ENCODE measurements at places on chromosomes 7 and 10. TPM values are rescaled to one million over a fixed set of nuclear protein-coding genes. Genes with fewer than 3 reads are reported as not detected.

GRCh38 chr10:93406364-93407145, 75.6 kb downstream of the MYOF start:
- no peaks in the 10 kb centered on the region for H3K27me3 ChIP-seq
- no peak for DNase-seq
- H3K36me3 ChIP-seq: no peaks in the 10 kb centered on the region
- H3K4me3 ChIP-seq: no peak overlapping the region
- no peak overlapping the region for H3K27ac ChIP-seq
- no peaks in the 10 kb centered on the region for H3K4me1 ChIP-seq

GRCh38 chr7:81710751-81711150, 59.1 kb downstream of the HGF start:
- H3K4me1 ChIP-seq: no peaks in the 10 kb centered on the region
- no peaks in the 10 kb centered on the region for H3K27me3 ChIP-seq
- DNase-seq: no peak
- no peaks in the 10 kb centered on the region for H3K36me3 ChIP-seq
- no peak overlapping the region for H3K4me3 ChIP-seq
- H3K27ac ChIP-seq: no peak overlapping the region

DNA sequence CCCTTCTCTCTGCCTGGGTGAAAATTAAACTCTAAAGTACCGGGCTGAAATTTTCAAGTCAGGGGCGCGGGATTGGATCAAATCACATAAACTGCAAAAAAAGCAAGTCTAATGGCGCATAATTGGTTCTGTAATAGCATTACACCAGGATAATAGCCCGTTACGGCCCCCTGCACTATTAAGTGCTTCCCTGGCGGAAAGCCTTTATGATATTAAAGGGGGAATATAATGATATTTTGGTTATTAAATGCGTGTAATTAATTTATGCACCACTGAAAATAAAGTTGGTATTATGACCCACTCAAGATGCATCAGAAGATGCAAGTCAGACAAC, 744 bp upstream of the DRGX start:
- no peaks in the 10 kb centered on the region for H3K4me1 ChIP-seq
- H3K27me3 ChIP-seq: peaks cover 58% of the 10 kb centered on the region
- no peak overlapping the region for H3K4me3 ChIP-seq
- H3K36me3 ChIP-seq: no peaks in the 10 kb centered on the region
- no peak overlapping the region for H3K27ac ChIP-seq

- H3K27ac ChIP-seq: no peak overlapping the region
- no peaks in the 10 kb centered on the region for H3K4me1 ChIP-seq
- no peaks in the 10 kb centered on the region for H3K27me3 ChIP-seq
- H3K36me3 ChIP-seq: no peaks in the 10 kb centered on the region
- H3K4me3 ChIP-seq: no peak overlapping the region
Measured at GRCh38 chr7:114944745-114945625, 23.1 kb downstream of the MDFIC start.

DNA sequence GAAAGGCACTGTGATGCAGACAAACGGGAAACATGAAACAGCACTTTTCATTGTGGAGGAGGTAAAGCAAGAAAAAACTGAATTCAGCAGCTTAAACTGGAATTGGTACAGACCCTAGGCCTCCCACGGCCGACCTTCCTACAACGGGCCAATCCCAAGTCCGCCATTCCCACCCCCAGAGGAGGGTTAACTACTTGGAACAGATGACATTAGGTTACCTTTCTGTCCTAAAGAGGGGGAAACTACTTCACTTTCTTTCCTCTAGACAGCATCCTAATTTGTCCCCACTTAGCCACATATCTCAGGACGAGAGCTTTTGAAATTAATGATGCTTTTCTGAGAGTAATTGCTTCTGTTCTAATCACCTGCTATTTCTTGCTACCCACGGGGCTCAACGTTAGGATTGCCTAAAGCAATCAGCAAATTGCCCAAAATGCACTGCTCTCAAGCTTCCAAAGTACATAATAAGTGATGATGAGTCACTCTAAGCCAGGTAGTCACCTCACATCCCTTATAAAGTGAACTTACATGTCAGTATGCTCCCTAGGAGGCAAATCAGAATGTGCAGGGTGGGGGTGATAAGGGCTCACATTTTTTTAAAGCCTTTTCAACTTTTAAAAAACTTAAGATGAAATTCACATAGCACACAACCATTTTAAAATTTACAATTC, 36.7 kb downstream of the LSM5 start:
- H3K4me3 ChIP-seq: no peak overlapping the region
- H3K36me3 ChIP-seq: no peaks in the 10 kb centered on the region
- H3K4me1 ChIP-seq: no peaks in the 10 kb centered on the region
- DNase-seq: no peak
- H3K27me3 ChIP-seq: no peaks in the 10 kb centered on the region
- H3K27ac ChIP-seq: no peak overlapping the region

GRCh38 chr10:62818426-62819011, 2.4 kb upstream of the EGR2 start:
- H3K4me3 ChIP-seq: peak overlapping the region; percentile 98
- DNase-seq: peak; percentile 79
- H3K36me3 ChIP-seq: no peaks in the 10 kb centered on the region
- H3K27me3 ChIP-seq: peaks cover 11% of the 10 kb centered on the region
- no peak overlapping the region for H3K27ac ChIP-seq
- peaks cover 3% of the 10 kb centered on the region for H3K4me1 ChIP-seq

DNA sequence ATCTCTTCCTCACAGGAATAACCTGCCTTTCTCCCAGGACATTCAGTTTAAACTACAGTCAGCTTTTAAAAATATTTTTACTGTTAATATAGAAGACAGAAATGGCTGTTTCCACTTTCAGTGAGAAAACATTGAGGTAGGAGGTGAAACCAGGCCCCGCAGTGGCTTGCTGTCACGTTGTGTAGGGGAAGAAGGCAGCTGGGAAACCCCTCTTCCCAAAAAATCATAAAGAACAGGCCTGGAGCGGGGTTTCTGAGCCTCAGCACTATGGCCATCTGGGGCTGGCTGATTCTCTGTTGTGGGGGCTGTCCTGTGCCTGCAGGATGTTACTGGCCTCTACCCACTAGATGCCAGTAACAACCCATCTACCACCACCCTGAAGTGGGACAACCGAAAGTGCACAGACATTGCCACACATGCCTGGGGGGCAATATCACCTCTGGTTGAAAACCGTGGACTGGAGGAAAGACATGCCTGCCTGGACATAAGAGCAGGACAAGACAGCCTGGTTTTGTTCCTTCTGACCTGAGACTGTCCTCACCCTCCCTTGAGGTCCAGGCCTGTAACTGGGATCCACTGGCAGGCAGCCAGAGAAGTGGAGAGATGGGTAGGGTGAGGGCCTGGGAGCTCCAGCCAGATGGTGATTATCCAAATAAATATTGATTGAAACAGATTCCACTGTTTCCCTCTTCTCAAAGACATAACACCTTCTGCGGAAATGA, 43.9 kb downstream of the KCNH2 start:
- no peaks in the 10 kb centered on the region for H3K27me3 ChIP-seq
- H3K4me1 ChIP-seq: no peaks in the 10 kb centered on the region
- no peaks in the 10 kb centered on the region for H3K36me3 ChIP-seq
- no peak overlapping the region for H3K27ac ChIP-seq

GRCh38 chr7:78333530-78334425, 535.2 kb downstream of the PHTF2 start:
- H3K4me1 ChIP-seq: peaks cover 4% of the 10 kb centered on the region
- no peak overlapping the region for H3K27ac ChIP-seq
- H3K4me3 ChIP-seq: peak overlapping the region; percentile 11
- no peaks in the 10 kb centered on the region for H3K27me3 ChIP-seq
- DNase-seq: no peak
- no peaks in the 10 kb centered on the region for H3K36me3 ChIP-seq

- no peaks in the 10 kb centered on the region for H3K4me1 ChIP-seq
- no peaks in the 10 kb centered on the region for H3K36me3 ChIP-seq
- H3K4me3 ChIP-seq: no peak overlapping the region
- H3K27ac ChIP-seq: no peak overlapping the region
- DNase-seq: no peak
Measured at GRCh38 chr10:95835149-95835860, 72.5 kb upstream of the CC2D2B start.

GRCh38 chr7:192701-193480, 520 bp downstream of the FAM20C start:
- H3K4me3 ChIP-seq: peak overlapping the region; percentile 80
- H3K27ac ChIP-seq: no peak overlapping the region
- no peak for DNase-seq
- no peaks in the 10 kb centered on the region for H3K4me1 ChIP-seq
- peaks cover 14% of the 10 kb centered on the region for H3K36me3 ChIP-seq

GRCh38 chr7:28054531-28055160, 125.9 kb downstream of the JAZF1 start:
- DNase-seq: no peak
- no peaks in the 10 kb centered on the region for H3K36me3 ChIP-seq
- no peaks in the 10 kb centered on the region for H3K27me3 ChIP-seq
- no peak overlapping the region for H3K27ac ChIP-seq
- H3K4me1 ChIP-seq: peaks cover 5% of the 10 kb centered on the region

DNA sequence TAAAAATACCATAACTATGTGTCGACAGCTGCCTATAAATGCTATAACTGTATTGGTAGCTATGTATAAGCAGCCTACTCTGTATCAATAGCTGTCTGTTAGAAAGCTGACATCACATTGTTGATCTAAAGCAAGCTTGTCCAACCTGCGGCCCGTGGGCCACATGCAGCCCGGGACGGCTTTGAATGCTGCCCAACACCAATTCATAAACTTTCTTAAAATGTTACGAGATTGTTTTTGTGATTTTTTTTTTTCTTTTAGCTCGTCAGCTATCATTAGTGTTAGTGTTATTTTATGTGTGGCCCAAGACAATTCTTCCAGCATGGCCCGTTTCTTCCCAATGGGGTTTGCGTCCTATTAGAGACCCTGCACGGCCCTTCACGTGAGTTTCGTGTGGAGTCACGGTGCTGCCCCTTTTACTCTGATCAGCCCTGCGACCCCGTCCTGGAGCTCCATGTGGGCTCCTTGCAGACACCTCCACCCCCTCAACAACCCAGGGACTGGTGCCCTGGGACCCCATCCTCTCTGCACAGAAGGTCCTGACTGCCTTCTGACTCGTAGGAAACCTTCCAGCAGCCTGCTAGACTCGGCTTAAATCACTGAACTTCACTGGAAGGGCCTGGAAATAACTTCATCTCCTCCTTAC, 4.5 kb upstream of the PRKAR1B start:
- no peak overlapping the region for H3K27ac ChIP-seq
- H3K4me3 ChIP-seq: no peak overlapping the region
- no peak for DNase-seq
- peaks cover 14% of the 10 kb centered on the region for H3K36me3 ChIP-seq

DNA sequence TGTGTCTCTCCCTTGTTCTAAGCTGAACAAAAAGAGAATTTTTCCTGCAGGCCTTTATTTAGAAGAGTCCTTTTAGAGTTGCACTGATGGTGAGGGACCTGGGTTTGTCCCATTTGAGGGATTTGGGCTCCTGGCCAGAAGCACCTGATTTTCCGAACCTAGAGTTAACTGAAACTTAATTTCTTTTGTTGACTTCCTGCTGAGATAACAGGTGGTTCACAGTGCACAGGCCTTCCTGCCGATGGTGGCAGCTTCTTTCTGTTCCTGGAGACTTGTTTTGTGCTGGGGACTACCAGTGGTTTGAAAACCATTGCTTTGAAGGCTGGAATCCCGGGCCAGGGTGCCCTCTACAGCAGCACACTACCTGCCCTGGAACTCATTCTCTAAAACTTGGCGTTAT, 99.2 kb downstream of the SUGCT start:
- no peaks in the 10 kb centered on the region for H3K4me1 ChIP-seq
- no peak overlapping the region for H3K4me3 ChIP-seq
- H3K27ac ChIP-seq: no peak overlapping the region
- H3K27me3 ChIP-seq: no peaks in the 10 kb centered on the region

DNA sequence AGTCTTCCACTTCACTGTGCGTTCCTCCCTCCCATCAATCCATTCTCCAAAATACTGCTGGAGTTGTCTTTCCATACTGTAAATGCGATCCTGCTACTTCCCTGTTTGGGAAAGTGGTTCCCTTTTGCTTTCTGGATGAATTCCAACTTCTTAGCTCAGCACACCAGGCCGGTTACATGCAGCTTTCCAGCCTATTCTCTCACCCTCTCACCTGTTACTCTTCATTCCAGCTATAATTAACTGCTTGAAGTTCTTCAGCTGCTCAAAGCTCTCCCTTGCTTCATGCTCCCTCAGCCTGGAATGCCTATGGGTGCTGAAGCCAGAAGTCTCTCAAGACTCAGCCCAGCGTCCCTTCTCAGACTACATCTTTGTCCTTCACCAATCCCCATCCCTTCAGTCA, 6.0 kb upstream of the ZNRF2 start:
- H3K4me3 ChIP-seq: no peak overlapping the region
- H3K27ac ChIP-seq: no peak overlapping the region
- H3K36me3 ChIP-seq: no peaks in the 10 kb centered on the region

- H3K4me1 ChIP-seq: no peaks in the 10 kb centered on the region
- no peaks in the 10 kb centered on the region for H3K27me3 ChIP-seq
- DNase-seq: no peak
- H3K36me3 ChIP-seq: peaks cover 32% of the 10 kb centered on the region
- H3K27ac ChIP-seq: no peak overlapping the region
Measured at GRCh38 chr10:119933179-119933578, 40.6 kb downstream of the SEC23IP start.

DNA sequence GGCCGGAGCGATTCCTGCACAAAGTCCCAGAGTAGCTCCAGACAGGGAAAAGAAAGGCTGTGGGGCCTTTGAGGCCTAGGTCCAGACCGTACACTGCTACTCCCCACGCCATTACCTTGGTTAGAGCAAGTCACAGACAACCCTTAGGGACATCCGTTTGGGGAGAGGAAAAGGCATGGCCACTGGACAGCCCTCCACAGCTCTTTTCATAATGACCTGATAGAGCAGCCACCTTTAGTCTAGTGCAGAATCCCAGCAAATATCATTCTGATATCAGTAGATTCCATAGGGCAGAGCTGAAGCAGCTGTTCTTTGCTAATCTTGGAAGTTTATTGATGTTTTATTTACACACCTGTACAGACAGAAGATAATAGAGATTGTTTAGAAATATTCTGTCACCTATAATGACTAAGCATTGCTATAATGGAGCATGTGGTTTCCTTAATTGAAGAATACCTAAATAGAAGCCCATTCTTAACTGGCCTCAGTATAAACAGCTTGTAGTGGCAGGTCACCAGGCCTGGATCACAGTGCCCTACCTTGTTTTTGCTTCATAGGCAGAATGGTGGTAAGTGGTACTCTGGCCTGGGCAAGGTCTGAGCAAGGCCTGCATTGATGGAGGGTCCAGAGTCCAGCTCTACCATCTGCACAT, 27.9 kb downstream of the OGDH start:
- no peak overlapping the region for H3K4me3 ChIP-seq
- no peaks in the 10 kb centered on the region for H3K27me3 ChIP-seq
- H3K4me1 ChIP-seq: no peaks in the 10 kb centered on the region
- H3K36me3 ChIP-seq: no peaks in the 10 kb centered on the region
- H3K27ac ChIP-seq: peak overlapping the region; percentile 64

YWHAG gene
- 94.2 TPM for total RNA-seq

PKD2L1 gene
- total RNA-seq: not detected

TBRG4 gene
- total RNA-seq: 67.8 TPM

KNDC1 gene
- 8.7 TPM for total RNA-seq

Data from kidney (tissue), 22 donors.